ENCODE measurements at places on chromosomes 1 and 21.

- no peak for DNase-seq
Measured at GRCh38 chr1:233375653-233376052, 48.1 kb downstream of the MAP3K21 start.

DNA sequence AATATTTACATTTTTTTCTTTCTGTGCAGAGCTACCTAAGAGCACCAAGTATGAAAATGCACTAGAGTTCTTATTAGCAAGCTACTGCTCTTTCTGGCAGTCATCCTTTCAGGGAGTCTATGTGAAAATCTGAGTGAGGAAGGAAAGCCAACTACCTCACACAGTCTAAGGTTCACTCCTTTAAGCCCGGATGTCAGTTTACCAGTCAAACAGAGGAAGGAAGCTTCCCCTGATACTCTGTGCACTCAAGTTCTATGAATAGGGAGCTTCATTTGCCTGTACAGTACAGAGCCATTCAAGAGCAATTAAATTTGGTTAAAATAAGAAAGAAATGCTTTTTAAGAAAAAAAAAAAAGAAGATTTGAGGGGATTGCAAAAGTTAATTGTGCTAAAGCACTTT lies 6.9 kb downstream of the COL11A1 start:
- DNase-seq, result no peak

- DNase-seq, result no peak
Measured at GRCh38 chr1:165905853-165906252, 78.4 kb downstream of the UCK2 start.

DNA sequence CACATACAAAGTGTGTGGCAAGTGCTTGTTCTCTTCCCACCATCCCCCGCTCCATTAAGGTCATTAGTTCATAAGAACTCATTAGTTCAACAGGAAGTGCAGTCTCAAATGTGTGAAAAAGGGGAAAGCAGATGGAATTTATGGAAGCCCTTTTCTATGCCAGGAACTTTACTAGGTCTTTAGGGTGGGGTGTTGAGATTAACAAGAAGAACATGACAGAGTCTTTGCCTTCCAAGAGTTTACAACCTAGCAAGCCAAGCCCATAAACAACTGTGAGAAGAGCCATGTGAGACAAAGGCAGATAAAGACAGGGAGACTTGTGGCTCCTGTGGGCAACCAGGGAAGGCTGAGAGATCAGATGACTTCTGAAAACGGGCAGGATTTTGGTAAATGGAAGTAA lies 21.4 kb downstream of the PLEKHA6 start:
- no peak for DNase-seq

DNA sequence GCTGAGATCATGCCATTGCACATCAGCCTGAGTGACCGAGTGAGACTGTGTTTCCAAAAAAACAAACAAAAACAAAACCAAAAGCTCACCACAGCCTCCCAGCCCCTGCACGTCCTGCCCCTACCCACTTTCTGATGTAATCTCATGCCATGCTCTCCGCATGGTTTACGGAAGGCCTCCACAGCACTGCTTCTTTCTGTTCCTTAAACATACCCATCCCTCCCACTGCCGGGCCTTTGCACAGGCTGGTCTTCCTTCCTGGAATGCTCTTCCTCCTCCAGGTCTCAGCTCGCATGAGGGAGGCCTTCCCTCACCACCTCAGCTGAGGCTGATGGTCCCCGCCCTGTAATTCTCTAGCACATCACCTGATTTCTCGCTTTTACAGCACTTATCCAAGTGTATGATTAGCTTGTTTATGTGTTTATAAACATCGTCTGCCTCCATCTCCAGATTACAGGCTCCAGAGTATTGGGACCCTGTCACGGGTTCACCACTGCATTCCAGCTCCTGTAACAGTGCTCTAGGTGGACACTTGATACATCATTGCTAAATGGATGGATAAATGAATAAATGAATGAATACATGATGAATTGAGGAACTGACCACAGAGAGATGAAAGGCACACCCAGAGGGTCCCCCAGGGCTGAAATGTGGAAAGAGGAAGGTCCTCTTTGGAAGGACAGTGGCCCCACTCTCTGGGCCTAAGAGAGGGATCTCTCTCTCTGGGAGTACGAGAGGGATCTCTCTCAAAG lies 22.1 kb downstream of the TCEA3 start:
- no peak for DNase-seq

DNA sequence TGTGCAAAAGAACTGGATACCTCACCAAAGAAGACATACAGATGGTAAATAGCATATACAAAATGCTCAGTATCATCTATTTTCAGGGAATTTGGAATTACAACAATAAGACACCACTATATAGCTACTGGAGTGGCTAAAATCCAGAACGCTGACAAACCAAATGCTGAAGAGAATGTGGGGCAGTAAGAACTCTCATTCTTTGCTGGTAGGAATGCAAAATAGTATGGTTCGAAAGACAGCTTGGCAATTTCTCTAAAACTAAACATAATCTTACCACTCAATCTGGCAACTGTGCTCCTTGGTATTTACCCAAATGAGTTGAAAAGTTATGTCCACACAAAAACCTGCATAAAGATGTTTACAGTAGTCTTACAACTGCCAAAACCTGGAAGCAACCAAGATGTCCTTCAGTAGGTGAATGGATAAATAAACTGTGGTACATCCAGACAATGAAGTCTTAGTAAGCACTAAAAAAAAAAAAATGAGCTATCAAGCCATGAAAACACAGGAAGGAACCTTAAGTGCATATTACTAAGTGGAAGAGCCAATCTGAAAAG lies 26.5 kb downstream of the TARBP1 start:
- DNase-seq, result no peak

All from CD4-positive, alpha-beta T cell (primary cell).